ENCODE measurements at places on chromosomes 12 and 14.

DNA sequence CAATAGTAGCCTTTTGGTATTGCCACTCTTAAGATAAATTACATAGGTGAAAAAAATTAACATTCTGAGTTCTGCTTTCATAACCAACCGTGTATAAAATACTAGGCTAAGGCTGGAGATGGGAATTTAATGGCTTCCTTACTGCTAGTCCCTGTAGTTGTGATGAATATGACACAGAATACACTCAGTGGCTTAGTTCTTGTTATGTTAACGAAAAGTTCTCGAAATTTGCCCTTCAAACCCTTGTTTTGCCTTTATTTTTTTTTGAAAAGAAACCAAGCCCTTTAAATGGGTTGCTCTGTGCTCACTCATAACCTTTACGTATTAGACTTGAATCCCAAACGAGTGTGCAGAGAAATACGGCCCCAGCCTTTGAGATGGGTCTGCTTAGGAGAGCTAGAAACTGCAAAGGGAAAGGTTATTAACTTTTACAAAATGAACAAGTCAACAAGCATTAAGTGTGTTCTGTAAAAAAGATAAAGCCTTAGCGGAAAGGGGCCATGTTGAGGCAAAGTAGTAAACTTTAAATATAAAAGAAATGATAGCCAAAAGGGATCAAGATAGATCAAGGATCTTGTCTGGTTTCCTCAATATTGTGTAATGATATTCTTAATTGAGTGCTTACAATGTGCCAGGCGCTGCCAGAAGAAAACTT, 1.7 kb downstream of the NUDT4 start:
- no peak for DNase-seq

DNA sequence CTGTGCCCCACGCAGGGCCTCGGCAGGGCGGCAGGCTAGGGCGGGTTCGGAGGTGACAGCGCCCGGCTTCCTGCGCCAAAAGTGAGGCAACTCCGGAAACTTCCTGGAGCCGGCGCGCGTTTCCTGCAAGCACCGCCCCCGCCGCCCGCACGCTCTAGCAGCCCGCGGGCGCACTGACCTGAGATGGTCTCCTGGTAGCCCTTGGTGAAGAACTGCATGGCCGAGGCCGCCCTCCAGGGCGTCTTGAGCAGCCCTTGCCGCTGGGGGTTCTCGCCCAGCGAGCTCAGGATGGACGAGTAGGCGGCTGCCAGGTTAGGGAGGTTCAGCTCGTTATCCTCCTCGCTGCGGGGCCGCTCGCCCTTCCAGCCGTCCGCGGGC, 494 bp downstream of the GCH1 start:
- DNase-seq: peak; percentile 77

DNA sequence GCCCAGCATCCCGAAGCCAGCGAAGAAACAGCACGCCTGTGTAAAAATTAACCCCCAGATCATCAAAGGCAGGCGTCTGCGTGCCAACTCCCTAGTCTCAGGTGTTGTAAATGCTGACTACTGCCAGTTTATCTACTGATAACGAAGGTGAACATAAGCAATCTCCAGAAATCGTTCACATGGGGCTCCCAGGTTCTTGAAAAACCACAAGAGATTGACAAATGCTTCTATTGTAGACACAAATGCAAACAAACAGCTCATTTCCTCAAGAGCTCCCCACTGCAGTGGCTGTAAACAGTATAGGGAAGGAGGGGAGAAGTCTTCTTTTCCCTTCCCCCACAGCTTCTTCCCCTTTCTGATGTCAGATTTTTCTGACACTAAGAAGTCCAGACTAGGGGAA, 5.3 kb upstream of the PLEKHG3 start:
- DNase-seq: no peak

DNA sequence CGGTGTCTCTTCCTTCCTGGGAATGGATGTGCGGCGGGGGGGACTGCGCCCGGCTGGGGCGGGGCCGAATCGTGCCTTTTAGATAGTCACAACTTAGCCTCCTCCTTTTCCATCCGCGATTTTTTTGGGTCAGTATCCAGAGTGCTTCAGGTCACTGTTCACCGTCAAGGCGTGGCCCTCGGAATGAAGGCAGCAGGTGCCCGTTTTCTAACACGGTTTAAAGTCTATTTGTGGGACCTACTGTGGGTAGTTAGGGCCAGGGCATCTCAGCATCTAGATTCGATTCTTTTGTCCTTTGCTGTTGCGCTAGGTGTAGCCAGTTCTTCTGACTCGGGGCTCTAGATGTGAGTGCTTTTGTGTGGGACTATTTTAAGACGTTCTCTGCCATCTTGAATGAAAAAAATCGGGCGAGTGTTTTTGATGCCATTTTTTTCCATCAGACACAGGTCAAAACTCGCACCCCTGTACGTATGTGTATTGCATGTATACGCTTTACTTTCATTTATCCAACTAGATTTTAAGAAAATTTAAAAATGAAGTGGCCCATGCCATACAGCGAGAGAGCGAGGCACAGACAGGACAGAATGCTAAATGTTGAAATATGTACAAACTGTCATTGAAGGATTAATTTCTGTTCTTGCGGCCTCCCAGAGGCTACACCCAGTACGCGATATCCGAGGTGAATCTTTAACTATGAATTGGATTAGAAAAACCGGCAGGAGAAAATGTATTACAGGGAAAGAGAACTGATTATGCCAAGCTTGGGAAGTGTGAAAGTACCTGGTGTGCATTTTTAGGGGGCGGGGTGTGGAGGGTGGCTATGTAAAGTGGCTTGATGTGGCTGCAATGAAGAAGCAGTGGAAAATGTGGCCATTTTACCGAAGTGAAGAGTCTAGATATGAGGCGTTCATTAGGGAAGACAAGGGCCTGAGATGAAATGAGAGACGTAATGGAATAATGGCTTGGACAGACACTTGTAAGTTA, 835 bp downstream of the VEZT start:
- no peak for DNase-seq

GRCh38 chr12:75823475-75823874, 208.1 kb downstream of the PHLDA1 start:
- no peak for DNase-seq

All from activated CD4-positive, CD25-positive, alpha-beta regulatory T cell treated with anti-CD3 and anti-CD28 coated beads, Interleukin-2, amount 50 U/mL, for 72 hours (primary cell).